Dermis blood vessel endothelial cell (primary cell): ENCODE measurements at places on chromosomes 1 and 21. TPM values are rescaled to one million over a fixed set of nuclear protein-coding genes. Genes with fewer than 3 reads are reported as not detected.

The CFAP74 gene
- not detected in 2 replicates for total RNA-seq

- DNase-seq: peak; percentile 59
Measured at GRCh38 chr21:28959367-28960099, 33.1 kb downstream of the LTN1 start.

- DNase-seq: no peak
Measured at GRCh38 chr1:182600745-182601415, 3.3 kb downstream of the RGS16 start.

The OR6N2 gene
- not detected in 2 replicates for total RNA-seq

The CEP85 gene
- 10.2 and 13.9 TPM in 2 replicates for total RNA-seq

DNA sequence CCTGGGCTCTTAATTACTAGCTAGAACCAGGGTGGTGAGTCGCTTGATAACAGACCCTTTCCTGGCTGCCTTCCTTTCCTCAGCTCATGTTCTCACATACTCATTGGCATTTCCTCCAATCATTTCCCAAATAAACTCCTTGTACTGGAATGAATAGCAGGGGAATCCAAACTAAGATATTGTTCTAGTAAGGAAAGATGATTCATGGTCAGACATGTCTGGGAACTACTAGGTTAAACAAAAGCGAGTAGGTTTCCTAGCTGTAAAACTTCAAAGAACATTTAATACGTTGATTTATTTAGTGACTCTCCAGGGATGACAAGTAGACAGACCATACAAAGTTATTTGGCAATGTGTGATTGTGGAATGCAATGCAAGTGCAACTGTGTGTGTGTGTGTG lies 121.2 kb upstream of the KCNJ6 start:
- peak; percentile 74 for DNase-seq

GRCh38 chr21:35987475-35987874 lies 72.9 kb downstream of the SETD4 start:
- no peak for DNase-seq
